ENCODE measurements at places on chromosomes 1 and 21.

- no peak for DNase-seq
Observed at GRCh38 chr1:23013657-23014056, 2.0 kb downstream of the TEX46 start.

- peak; percentile 34 for DNase-seq
Observed at GRCh38 chr1:116988248-116988647, 13.3 kb upstream of the CD101 start.

GRCh38 chr1:84781946-84782771, 91.9 kb upstream of the SSX2IP start:
- DNase-seq, result no peak

DNA sequence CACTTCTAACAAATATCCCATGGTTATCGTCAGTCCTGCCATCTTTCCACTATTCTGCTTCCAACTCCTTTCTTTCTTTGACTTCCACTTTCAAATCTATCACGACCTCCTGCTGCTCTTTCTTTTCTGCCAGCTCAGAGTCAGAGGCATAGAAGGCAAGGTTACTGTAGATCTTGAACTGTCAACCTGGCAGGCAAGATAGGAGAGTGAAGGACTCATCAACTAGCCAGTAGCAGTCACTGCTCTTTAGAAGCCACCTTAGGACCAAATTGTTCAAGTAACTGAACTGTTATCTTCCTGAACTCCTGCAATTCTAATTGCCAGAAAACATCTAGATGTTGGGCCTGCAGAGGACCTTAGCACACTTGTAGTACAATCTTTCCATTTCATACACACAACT, 13.1 kb upstream of the FCER1A start:
- DNase-seq, result no peak

DNA sequence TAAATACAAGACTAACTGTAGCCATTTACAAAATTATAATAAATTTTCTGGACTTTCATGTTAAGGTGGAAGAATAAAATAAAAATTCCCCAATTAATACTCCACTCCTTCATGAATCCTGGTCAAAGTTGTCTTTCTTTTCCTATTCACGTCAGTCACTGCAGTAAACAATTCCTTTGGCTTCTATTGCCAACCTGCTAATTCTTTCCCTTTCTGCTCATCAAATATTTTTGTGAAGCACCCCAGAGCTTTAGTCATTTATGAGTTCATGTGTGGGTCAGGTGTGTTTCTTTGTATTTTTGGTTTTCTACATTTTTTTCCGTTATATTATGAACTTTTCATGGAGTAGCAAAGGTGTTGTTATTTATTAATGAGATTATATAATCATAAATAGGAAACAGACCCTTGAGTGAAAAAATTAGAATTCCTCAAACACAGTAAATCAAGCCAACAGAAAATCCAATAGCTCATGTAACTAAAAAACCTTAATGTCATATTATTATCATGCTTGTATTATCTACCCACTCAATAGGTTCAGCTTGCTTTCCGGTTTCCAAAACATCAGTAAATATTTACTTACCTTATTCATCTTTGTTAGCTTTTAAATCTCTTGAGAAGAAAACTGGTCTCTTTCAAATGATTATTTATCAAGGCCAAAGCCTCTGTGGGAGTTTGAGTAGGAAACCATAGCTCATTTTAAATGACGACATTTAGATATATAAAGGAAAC, 29.6 kb upstream of the PLA2G4A start:
- no peak for DNase-seq

DNA sequence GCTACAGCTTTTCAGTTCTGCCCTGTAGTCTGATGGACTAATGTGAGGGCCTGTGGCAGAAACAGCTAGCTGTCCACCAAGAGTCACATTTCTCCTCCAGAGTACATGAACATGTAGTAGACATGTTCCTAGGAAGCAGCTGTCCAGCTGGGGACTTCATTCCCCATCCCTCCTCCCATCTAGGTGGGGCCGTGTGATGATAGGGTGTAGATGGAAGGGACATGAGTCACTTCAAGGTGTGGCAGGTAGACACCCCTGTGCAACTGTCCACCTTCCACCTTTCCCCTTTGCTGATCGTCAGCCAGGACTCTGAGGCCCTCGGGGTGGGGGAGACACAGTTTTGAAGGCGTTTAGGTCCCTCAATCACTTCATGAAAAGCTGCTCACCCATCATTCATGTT, 3.6 kb upstream of the RD3 start:
- no peak for DNase-seq

DNA sequence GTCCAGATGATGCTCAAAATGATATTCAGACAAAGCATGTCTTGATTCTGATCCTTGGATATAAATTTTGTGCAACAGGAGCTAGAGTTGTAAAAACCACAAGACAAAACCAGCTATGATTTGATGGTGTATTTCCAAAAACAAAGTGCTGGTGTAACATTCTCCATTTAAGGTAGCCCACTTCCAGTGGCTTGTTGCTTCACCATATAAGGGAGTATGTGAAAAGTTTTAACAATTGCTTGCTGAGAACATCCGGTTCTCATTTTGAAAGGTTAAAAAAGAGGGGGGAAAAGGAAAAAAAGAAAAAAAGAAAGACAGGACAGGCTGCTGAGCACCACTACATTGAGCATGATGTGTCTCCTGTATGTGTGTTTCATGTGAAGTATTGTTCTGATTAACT, 123.6 kb downstream of the MACF1 start:
- DNase-seq, result no peak

DNA sequence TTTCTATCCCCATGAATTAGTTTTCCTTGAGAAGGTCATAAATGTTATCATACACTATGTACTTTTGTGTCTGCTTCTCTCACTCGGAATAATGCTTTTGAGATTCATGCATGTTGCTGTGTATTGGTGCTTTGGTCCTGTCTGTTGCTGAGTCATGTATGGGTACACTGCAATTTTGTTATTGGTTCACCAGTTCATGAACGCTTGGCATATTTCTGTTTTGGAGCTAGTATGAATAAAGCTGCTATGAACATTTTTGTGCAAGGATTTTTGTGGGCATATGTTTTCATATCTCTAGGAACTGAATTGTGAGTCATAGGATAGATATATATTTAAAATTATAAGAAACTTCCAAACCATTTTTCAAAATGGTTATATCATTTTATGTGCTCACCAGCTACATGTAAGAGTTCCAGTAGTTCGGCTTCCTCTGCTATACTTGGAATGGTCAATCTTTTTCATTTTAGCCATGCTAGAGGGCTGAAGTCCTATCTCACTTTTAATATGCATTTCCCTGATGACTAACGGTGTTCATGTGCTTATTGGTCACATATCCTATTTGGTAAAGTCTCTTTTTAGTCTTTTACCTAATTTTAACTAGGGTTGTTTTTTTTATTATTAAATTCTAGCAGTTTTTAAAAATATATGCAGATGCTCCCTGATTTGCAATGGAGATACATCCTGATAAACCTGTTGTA, 38.2 kb downstream of the ETS2 start:
- DNase-seq, result peak; percentile 47

GRCh38 chr1:173405834-173406233, 71.3 kb upstream of the PRDX6 start:
- DNase-seq, result no peak

- no peak for DNase-seq
Observed at GRCh38 chr1:198047913-198048312, 108.9 kb upstream of the NEK7 start.

DNA sequence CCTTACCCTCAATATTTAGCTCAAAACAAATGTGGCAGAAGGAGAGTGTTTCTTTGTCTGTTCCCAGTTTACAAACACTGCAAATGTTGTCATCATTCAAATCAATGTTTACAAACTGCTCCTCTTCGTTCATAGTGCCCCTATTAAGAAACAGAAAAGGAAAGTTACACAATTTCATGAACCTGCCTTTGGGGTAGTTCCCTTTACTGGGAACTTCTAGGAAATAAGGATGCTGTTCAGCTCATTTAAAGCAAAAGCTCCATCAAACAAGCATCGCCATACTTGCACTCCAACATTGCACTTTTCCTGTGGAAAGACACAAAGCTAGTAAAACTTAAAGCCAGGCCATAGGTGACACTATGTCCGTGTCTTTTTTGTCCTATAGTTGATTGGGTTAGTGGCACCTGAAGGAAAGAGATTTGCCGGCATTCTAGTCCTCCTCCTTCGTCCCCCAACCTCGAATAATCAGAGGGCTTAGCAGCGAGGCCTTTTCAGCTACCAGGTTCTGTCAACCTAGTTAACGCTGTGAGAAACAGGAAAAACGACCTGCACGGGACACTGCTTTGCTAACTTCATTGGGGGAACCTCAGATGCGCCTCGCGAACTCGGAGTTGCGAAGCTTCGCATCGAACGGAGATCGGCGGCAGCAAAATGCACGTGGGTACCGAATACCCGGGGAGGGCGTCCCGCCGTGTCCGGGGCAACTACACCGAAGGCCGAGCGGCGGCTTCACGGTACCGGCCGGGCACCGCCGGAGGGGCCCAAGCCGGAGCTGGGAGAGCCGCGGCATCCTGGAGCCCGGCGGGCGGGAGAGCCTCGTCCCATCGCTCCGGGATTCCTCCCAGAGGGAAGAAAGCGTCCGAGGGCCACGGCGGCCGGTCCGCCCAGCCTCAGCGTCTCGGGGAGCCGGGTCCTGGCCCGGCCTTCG, 706 bp downstream of the C21orf91 start:
- DNase-seq, result no peak

GRCh38 chr1:211789641-211790464, 40.7 kb downstream of the LPGAT1 start:
- no peak for DNase-seq

DNA sequence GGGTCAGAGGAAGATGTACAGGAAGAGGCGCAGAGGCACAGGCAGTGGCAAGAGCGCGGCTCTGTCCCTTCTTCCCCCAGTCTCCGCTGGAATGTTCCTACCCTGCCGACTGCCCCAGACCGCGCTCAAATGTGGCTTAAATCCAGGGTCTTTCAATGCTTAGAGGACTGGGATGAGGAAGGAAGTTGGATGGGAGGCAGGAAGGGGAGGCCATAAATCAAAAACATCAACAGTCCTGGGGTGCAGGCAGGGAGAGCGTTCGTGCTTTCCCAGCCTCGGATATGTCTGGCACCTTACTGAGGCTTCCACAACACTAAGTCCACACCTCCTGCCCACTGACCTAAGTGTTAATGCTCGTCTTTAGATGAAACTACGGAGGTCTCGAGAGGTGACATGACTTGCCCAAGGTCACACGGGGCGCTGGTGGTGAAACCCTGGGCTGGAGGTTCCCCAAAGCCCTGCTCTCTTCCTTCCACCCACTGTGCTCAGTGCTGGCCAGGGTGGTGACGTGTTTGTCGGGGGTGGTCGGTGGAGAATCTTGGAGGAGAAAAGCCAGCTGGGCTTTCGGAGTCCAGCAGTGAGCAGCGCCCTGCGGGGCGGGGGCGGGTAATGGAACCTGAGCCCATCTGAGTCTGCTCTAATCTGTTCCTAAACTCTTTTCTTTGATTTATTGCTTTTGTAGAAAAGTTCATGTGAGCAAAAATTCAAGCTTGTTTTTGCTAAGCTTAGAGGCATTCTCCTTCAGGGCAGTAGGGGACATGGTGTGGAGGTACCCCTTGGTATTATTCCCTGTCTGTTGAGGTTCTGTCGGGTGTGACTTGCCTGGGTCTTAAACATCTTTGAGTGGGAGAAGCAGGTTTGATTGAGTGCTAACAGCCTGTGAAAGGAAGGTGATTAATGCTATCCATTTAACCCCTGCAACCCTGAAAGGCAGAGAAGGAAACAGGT, 708 bp downstream of the CDA start:
- no peak for DNase-seq

- peak; percentile 41 for DNase-seq
Observed at GRCh38 chr1:204885288-204885711, 14.6 kb downstream of the NFASC start.

GRCh38 chr1:29083317-29084195, 40.1 kb downstream of the TMEM200B start:
- DNase-seq, result no peak

DNA sequence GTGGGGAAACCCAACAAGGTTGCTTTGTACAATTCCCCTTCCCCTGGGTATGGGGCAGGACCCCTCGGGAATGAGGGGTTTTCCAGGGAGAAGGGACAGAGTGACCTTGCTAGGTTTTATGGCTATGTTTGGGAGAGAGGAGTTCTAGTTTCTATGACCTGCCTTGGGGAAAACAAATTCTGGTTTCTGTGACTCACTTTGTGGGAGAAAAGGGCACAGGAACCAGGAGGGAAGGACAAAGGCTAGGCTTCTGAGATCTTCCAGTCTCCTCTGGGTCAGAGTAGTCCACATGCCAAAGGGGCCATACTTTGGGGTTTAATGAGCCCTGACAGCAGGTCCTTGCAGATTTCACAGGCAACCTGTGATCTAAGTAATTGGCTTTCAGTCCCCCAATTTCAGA, 5.5 kb upstream of the PTGER3 start:
- DNase-seq, result no peak

- no peak for DNase-seq
Observed at GRCh38 chr1:25194572-25195020, 37.7 kb downstream of the SYF2 start.

DNA sequence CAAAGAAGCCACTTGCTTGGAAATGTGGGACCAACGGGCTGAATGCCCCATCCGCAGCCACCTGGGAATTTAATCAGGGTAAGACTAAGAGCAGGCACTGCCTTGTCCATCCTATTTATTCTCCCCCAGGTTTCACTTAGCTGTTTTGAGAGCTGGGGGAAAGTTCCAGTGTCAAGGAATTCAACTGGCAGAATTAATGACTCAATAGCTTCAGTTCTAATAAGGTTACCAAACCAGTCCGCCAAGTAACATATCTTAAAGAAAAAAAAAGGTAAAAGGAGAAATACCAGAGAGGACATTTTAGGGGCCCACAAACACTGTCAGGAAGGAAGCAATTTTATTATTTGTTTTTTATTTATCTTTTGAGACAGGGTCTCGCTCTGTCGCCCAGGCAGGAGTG, 157.6 kb upstream of the SOD1 start:
- no peak for DNase-seq

DNA sequence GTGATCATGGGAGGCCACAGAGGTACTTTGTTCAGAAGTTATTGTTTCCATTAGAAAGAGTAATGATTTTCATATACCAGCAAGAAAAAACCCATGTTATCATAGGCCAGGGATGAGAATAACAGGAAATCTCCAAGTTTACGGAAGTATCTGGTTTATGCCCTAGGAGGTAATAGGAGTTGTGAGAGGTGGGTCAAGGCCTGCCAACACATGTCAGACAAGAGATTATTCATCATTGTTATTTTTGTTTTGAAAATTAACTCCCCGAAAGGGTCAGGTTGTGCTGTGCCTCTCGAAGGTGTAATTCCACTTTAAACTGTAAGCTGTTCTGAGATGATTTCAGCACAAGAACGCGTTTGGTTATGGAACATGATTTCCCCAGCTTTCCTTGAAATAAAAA, 218.4 kb downstream of the CAMTA1 start:
- no peak for DNase-seq
